ENCODE measurements at places on chromosomes 12 and 14.

GRCh38 chr12:31506515-31507306, 84.2 kb downstream of the DENND5B start:
- no peak for DNase-seq

DNA sequence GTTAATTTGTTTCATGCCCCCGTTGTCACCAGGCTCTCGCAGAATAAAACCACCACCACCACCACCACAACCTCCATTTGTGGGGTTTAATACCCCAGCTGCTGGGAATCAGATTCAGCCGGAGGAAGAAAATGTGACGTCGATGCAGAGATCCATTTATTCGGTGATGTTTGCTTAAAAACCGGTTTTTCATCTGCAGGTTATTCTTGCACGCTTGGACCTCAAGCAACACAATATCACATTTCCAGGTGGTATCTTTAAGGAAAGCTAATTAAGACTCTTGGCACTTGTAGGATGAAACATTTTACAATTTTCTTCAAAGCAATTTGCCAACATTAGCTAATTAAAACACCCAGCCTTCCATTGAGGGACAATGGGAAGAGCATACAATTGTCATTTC, 39.8 kb downstream of the SPRING1 start:
- no peak for DNase-seq

DNA sequence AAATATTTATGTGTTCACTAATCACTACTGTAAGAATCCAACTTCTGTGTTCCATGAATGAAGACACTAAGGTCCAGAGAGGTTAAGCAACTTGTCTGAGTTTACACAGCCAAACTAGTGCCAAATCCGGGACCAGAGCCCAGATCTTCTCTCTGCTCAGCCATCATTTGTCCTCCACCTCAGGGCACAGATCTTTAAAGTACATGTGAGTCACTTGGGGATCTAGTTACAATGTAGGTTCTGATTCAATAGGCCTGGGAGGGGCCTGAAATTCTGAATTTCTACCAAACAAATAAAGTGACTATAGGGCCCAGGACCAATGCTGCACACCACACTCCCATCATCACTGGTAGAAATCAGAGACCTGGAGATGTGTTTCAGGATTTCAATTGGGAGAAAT, 162.9 kb downstream of the GXYLT1 start:
- DNase-seq: no peak

DNA sequence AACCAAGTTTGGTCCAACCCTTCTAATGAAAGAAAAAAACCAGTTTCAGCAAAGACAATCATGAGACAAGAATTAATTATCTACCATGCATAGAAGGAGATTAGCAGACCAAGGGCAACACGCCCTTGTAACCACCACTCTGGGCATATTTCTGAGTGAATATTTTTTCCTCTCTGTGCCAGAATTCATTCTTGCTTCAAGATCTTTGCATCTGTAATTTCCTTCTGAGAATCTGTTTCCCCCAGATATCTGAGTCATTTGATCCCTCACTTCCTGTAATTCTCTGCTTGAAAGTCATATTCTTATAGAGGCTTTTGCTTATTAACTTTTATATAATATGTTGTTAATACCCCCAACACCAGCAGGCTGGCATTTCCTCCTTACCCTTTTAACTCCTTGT, 243.7 kb downstream of the SLC16A7 start:
- no peak for DNase-seq

- DNase-seq: no peak
Observed at GRCh38 chr12:8554451-8555195, 13.9 kb upstream of the CLEC4E start.

- DNase-seq: no peak
Observed at GRCh38 chr14:20470603-20470901, 1.3 kb downstream of the PNP start.

DNA sequence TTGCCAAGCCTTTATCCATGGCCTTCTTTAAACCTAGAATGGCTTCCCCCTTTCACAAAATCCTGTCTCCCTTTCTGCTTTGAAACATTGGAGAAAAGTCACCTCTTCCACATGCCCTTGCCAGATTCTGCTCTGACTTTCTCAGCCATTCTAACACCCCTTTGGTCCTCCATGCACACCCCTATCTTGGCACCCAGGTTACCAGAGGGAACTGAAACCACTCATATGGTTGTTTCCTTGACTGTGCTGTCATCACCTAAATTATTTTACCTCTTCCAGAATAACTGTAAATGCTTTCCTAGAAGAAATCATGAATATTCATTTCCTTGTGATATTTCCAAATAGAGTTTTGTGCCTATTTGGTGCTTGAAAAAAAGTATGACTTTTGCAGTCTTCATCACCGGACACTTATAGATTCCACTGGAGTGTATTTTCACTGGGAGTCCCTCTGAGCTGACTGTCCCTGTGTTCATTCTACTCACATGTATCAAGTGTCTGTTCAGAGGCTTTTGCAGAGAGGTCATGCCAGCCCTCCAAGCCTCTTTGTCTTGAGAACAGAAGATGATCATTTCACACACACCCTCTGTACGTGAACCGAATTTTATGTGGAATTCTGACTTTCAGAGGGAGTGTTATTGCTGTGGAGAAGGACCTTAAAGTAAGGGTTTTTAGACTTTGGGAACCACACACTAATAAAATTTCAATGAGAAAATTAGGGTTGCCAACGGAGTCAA, 74.1 kb downstream of the PLXNC1 start:
- DNase-seq: no peak

GRCh38 chr12:128763395-128763794, 60.4 kb downstream of the SLC15A4 start:
- DNase-seq: no peak

GRCh38 chr12:116532986-116533342, 26.2 kb upstream of the MAP1LC3B2 start:
- no peak for DNase-seq

GRCh38 chr14:99419905-99420304, 60.8 kb downstream of the SETD3 start:
- no peak for DNase-seq

DNA sequence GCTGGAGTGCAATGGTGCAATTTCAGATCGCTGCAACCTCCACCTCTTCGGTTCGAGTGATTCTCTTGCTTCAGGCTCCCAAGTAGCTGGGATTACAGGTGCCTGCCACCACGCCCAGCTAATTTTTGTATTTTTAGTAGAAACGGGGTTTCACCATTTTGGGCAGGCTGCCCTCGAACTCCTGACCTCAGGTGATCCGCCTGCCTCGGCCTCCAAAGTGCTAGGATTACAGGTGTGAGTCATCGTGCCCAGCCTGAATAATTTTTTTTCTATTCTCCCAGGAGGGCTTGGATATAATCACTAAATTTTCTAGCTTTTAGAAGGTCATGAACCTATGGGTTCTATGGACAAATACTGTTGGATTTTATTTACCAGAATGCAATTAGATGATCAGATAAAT, 44.7 kb upstream of the GNPNAT1 start:
- no peak for DNase-seq

- no peak for DNase-seq
Observed at GRCh38 chr12:74412606-74413230, 124.9 kb upstream of the ATXN7L3B start.

GRCh38 chr14:76117789-76118484, 33.8 kb upstream of the GPATCH2L start:
- DNase-seq: no peak

DNA sequence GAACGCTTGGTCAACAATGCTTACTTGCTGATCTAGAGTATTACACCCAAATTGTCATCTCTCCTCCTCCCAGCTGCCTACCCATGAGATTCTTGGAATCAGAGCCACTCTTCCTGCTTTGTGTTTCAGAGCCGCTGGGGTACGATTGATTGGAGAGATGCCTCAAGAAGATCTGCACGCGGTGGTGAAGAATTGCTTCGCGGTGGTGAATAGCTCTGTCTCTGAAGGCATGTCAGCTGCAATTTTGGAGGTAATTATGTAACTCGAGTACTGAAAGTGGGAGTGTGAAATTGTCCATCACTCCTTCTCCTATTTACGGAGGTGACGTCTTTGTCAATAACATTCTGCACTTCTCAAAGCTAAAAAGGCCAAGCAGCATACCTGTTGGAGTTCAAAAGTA, 93.9 kb downstream of the GLT1D1 start:
- no peak for DNase-seq

DNA sequence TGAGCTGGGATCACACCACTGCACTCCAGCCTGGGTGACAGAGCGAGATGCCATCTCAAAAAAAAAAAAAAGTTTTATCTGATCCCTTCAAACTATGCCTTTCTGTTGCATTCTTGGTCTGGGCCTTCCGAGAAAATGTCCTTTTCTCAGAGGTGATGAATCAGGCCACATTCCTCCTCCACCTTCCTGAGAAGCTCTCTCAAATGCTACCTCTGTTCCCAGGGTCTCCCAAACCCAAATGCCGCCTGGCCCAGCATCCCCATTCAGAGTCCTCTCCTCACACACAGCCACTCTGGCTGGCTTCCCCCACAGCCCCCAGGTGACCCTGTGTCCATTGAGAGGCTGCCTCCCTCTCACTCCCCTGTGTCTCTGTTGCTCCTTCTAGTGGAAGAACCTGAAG, 19.7 kb upstream of the TMED10 start:
- DNase-seq: no peak

DNA sequence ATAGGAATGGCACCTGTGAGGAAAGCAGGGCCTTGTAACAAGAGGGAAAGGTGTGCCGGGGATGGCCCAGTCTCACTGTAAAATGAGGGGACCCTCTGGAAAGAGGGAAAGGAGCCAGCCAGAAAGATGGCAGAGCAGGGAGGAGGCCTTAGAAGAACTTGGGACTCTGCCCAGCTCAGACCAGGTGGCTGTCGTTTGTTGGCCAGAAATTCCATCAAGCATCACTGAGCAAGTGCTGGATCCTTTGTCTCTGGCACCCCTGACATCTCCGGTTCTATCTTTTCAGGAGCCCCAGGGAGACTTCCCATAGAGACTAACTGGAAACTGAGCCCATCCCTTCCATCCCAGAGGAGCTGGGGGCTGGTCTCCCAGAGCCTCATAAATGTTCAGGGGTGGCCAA, 43.3 kb downstream of the DEGS2 start:
- DNase-seq: no peak

- peak; percentile 45 for DNase-seq
Observed at GRCh38 chr14:99393059-99393655, 87.5 kb downstream of the SETD3 start.

DNA sequence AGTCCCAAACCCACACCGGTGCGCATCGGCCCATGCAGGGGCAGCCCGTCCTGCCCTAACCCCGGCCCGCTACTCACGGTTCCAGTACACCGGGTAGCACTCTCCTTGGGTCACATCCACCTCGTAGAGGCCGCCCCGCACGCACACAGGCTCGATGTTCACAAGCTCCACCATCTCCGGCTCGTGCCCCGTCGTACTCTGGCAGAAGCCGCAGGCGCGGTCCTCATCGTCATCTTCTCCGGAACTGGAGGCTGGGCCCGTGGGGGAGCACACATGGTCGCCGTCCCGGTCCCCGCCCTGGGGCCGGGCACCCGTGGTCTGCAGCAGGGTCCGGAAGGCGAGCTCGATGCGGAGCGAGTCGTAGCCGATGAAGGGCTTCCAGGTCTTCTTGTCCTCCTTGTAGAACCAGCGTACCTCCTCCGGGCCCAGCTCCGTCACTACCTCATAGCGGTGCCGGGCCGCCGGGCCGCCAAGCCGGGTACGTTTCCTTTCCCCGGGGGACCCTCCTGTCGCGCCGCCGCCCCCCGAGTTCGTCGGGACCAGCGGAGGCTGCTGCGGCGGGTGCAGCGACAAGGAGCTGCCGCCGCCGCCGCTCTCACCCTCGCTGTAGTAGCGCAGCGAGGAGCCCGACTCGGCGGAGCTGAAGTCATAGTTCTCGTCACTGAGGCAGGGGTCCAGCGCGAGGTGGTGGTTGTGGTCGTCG, 788 bp downstream of the DDHD1 start:
- DNase-seq: peak; percentile 81

GRCh38 chr12:71338933-71339332, 100.7 kb upstream of the LGR5 start:
- DNase-seq: no peak

DNA sequence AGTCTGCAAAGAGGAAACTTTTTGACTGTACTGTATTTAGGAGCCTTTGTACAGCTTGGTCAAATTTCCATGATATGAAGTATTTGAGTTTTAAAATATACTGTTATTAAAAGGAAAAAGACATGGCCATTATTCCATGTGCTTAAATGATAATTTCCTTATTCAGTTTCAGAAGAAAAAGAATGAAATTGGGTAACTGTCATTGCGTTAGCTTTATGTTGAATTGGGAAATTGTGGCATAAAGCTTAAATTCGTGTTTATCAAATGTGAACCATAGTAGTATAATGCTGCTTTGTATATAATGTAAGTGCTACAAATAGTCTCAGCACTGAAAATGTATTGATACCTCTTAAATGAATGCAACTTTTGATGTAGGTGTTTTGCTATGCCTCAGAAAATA, 64.9 kb downstream of the ETNK1 start:
- DNase-seq: no peak

DNA sequence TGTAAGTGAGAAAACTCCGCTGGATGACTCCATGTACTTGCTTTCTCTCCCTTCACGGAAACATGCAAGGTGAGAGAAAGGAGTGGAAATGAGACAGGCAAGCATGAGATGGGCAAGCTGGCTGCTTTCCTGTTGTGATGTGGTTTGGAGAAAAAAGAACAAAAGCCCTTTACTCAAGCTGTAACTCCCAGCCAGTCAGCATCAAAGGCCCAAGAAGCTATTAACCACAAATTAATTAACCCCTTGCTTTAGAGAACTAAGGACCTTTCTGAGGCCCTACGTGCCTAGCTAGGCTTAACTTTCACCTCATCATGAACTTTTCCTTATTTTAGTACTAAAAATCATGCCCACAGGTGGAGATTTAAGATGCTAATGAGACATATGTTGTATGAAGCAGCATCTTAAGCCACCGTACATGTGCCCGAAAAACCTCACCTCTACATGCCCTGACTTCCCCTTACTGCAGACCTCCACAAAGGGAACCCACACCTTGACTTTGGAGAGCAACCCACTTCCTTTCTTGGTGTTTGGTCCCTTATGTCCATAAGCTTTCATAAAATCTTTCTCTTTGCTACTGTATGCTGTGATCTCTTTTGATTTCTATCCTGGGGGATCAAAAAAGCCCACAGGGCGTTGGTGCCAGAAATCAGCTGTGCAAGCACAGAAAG, 87.0 kb downstream of the GALNT8 start:
- DNase-seq: peak; percentile 45

GRCh38 chr12:95237315-95237714, 19.7 kb downstream of the VEZT start:
- DNase-seq: no peak

DNA sequence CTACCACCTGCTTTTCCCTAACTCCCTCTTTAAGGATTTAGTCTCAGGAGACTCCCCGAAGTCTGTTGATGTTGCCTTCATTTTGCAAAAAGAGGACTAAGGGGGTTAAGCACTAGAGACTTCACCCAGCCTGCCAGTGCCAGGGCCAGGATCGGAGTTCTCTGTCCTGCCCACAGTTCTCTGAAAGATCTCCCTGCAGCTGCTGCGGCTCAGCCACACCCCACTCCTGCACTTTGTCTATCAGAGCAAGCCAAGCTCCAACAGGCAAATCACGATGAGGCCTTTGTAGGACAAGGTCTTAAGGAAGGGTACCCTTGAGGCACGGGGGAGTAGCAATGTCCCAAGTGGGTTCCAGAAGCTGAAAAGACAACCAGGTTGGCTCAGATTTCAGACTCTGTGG, 148.8 kb upstream of the EGLN3 start:
- no peak for DNase-seq

GRCh38 chr14:87691042-87691881, 301.7 kb downstream of the GALC start:
- DNase-seq: no peak

GRCh38 chr12:123398550-123399254, 14.8 kb downstream of the KMT5A start:
- no peak for DNase-seq

GRCh38 chr12:57496822-57497221, 9.0 kb downstream of the MARS1 start:
- no peak for DNase-seq

All from activated CD8-positive, alpha-beta T cell treated with anti-CD3 and anti-CD28 coated beads, Interleukin-2, amount 10 ng/mL, durations not matched to agents 7 days and 5 days (primary cell).